ENCODE measurements at places on chromosomes 2 and 18.

- no peak for DNase-seq
Measured at GRCh38 chr2:33532146-33532545, 55.7 kb downstream of the RASGRP3 start.

- DNase-seq: no peak
Measured at GRCh38 chr2:137300987-137301386, 535.6 kb downstream of the THSD7B start.

GRCh38 chr2:158917121-158917520 lies 51.3 kb upstream of the TANC1 start:
- no peak for DNase-seq

DNA sequence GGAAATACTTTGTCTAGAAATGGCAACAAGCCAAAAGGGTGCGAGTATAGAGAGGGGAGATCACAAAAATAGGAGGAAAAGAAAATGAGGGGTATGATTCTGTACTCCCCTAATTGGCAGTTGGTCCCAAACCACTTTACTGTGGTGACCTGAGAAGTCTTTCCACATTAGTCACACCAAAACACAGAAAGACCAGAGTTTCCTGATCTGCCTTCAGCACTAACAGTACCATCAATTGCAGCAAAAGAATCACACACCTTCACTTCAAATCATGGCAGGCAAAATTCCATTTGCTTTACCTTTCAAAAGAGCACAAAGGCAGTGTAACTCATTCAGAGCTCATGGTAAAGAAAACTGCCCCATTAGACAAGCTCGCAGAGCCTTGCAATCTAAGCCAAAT lies 86.8 kb downstream of the ALK start:
- no peak for DNase-seq

DNA sequence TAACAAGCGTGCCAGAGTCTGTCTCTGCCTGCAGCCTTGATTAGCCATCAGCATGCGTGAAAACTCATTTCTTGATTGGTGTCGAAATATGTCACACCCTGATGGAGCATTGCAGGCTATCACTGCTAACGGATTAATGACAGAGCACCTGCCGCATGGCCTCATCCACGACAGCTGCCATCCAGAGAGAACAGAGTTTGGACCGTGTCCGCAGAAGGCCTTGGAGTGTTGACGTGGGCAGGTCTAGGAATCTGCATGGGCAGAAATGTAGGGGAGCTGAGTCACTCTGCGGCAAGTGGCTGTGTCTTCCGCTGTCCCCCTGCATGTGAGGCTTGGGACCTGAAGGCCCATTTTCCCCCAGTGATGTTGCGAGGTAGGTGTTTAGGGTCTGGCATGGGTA lies 43.0 kb downstream of the KLHL29 start:
- no peak for DNase-seq

DNA sequence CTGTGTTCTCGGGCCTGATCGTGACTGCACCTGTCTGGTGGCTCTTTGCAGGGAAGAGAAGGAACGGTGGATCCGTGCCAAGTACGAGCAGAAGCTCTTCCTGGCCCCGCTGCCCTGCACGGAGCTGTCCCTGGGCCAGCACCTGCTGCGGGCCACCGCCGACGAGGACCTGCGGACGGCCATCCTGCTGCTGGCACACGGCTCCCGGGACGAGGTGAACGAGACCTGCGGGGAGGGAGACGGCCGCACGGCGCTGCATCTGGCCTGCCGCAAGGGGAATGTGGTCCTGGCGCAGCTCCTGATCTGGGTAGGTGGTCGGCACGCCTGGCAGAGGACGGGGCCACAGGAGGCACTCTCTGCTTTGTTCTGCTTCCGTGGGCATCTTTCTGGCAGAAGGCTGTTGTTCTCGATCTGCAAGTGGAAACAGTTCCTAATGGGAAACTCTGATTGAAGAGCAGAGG lies 48.0 kb downstream of the GBX2 start:
- DNase-seq: no peak

- no peak for DNase-seq
Measured at GRCh38 chr18:3845161-3845560, 395.2 kb downstream of the TGIF1 start.

GRCh38 chr18:34929336-34929780 lies 111.9 kb upstream of the MAPRE2 start:
- DNase-seq: no peak

DNA sequence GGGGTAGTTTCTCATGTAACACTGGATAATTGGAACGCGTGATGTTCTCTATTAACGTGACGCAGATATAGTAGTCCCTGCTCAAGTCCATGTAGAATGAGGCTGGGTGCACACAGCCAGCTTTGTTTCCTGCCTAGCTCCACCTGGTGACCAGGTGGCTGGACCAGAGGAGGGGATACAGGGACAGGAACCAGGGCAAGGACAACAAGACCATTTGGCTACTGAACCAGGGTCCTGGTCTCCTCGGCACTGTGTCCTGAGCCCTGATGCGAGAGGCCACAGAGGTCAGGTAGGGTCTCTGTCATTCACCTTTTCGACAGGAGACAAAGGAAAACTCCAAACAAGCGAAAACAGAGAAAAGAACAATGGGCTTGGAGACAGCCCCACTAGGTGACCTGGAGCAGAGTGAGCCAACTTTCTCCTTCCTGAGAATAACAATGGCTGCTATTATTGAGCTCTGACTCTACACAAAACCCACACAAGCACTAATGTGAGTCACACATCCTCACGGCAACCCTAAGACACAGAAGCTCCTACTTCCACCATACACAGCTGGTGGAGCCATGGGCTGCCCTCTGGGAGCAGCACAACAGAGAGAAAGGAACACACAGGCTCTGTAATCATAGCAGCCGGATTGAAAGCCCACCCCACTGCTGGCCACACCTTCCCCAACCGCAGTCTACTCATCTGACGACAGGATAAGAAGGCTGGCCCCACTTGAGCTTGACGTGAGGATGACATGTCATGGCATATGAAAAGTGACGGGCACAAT lies 67.3 kb upstream of the TEX51 start:
- no peak for DNase-seq

GRCh38 chr2:160209516-160209856 lies 9.4 kb upstream of the ITGB6 start:
- DNase-seq: no peak
